ENCODE measurements at places on chromosomes 1 and 21. TPM values are rescaled to one million over a fixed set of nuclear protein-coding genes. Genes with fewer than 3 reads are reported as not detected.
A peak's percentile ranks its signal among the peaks of the same experiment; 100 is the strongest.

GRCh38 chr1:16356867-16357266, 4.6 kb upstream of the FBXO42 start:
- DNase-seq = no peak

GRCh38 chr1:41751804-41752513, 166.8 kb downstream of the HIVEP3 start:
- DNase-seq = no peak

- DNase-seq = no peak
Observed at GRCh38 chr1:206925106-206925736, 3.5 kb upstream of the FCMR start.

RAP1GAP gene
- 6.2 TPM for total RNA-seq

DNA sequence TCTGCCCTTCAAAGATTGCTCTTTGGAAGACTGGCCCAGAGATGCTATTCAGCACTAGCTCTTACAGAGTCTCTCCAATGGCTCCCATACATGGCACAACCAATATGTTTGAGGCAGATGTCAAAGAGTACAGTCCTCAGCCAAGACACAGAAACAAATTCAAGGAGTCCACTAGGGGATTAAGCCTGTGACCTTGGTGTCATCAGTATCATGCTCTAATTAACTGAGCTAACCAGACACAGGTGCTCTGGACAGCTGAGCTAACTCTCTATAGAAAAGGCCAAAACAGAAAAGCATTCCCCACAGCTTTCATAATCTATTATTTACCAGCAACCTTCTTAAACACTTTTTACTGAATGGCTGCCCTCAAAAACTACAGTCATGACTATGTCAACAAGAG, 666.0 kb upstream of the PLXNA2 start:
- DNase-seq = no peak

DNA sequence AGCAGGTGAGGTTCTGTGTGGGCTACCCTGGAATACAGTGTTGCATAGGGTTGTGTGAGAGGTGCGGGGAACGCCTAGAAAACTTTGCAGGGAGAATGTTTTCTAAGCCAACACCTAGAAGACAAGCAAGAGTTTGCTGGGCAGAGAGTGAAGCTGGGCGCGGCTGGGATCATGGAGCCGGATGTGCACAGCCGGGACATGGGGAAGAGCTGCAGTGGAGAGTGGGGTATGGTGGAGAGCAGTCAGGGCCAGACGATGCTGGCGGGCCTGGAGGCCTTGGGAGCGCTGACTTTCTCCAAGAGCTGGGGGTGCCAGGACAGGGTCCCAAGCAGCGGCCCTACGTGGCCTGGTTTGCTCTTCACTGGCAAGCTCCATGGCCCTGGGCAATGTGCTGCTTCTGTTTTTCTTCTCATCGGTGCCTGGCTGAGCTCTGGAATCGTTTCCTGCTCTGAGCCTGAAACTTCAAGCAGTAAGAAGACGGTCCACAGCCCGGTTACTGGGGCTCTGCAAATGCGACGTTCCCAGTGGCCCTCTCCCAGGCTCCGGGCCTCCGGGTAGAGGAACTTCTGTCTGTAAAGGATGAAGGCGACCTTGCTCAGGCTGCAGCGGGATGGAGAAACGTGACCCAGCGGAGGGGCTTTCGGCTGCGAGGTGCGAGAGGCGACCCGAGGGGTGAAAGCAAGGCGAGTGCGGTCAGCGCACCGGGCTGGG, 51.9 kb upstream of the CD34 start:
- DNase-seq = peak; percentile 59

B3GALT2 gene
- 77.2 TPM for total RNA-seq

LCE6A gene
- not detected for total RNA-seq

DNA sequence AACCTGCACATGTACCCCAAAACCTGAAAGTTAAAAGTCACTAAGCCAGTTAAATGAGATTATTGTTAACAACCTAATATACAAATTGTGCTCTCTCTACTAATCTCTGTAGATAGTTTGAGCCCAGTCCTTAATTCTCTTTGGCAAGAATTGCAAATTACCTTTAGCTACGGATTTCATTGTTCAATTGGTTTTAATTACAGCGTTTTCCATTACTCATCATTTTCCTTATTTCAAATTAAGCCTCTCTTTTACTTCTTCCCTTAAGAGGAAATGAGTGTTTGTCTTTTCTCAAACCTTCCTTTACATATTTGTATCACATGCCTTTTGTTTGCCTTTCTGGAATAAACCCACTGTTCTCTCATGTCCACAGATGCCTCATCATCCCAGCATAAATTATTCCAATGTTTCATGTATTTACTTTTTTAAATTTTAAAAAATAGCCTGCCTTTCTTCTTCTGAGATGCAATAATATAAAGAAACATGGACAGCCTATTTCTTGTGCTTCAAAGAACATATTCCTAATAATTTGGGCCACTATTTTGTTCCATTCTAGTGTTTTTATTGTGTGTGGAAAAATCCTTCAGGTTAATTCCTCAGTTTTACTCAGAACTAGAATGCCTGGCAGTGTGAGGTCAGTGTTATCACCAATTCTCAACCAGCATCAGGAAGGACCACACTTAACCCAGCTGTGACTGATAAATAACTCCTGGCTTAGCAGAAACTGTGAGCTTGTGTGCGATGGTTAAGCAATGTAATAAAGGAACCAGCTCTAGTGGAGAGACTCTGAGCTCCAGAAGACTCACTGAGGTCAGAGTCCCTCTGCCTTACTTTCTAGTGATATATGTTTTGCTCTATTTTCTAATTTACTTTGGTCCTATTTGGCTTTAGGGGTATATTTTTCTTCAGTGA, 600.5 kb downstream of the LTN1 start:
- DNase-seq = no peak

ZNF691 gene
- 8.9 TPM for total RNA-seq

MPZ gene
- total RNA-seq = 3.5 TPM
